DND-41 (cell line): ENCODE measurements at places on chromosomes 6 and 20.

DNA sequence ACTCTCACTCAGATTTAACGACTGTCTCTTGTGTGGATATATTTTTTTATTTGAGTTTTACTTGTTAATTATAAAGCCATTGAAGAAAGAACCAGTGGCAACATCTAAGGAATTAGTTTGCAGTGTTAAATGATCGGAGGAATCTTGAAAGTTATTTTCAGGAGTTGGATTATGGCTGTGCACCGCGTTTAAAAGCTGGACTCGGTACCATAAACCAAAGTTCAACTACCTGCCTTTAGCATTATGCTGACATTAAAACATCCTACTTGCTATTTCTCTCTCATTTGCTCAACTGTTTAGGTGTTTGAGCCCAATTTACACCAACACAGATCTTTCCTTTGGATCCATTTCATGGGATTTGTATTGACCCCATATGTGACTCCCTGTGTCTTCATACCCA is 289.4 kb upstream of the SASH1 start:
- DNase-seq = no peak

DNA sequence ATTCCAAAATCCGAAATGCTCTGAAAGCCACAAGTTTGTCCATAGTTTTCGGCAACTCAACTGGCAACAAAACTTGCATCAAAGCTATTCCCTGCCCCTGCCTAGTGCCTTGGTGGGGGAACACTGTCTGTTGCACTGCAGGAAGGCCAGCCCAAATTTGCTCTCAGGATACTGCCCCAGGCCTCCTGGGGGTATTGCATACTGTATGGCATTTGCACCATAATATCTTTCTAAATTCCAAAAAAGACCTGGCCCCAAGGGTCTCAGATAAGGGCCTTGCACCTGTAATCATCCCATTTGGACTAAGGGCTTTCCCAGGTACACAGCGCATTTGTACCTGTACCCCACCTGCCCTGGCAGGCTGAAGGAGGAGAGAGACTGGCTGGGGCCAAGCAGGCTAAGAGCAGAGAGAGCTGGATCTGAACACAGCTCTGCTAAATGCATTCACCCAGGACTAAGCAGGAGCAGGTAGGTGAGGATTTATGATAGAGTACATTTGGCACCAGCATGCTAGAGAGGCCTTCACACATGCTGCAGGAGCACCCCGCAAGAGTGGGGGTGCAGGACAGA is 4.0 kb upstream of the GRM4 start:
- no peak for DNase-seq

DNA sequence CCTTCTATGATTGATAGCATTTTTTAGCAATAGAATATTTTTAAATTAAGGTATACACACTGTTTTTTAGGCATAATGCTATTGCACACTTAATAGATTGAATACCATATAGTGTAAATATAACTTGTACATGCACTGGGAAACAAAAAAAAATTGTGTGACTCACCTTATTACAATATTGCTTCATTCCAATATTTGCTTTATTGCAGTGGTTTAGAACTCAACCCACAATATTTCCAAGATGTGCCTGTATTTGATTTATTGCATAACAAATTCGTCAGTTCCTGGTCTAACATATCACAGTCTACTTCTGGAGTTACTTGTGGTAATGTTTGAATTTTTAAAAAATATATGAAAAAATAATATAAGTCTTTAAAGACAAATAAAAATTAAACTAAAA is 41.9 kb upstream of the DEFB112 start:
- no peak for DNase-seq

DNA sequence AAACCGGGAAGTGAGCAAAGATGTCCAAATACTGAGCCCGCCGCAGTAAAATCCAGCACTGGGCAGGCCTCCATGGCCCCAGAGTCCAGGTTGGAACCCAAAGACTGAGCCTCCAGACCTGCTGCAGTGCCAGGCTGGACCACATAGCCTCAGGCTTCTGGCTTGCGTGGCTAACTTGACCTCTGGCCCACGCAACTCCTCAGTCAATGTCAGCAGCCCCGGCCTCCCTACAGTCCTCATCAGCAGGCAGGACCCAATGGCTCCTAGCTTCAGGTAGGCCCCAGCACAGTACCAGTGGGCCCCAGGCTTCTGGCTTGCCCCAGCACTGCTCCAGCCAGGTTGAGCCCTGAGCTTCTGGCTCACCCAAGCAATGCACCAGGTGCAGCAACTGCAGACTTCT is 245.1 kb upstream of the AFDN start:
- DNase-seq = no peak

- no peak for DNase-seq
These were observed 45.3 kb downstream of the PDSS2 start for GRCh38 chr6:107413966-107414645.

DNA sequence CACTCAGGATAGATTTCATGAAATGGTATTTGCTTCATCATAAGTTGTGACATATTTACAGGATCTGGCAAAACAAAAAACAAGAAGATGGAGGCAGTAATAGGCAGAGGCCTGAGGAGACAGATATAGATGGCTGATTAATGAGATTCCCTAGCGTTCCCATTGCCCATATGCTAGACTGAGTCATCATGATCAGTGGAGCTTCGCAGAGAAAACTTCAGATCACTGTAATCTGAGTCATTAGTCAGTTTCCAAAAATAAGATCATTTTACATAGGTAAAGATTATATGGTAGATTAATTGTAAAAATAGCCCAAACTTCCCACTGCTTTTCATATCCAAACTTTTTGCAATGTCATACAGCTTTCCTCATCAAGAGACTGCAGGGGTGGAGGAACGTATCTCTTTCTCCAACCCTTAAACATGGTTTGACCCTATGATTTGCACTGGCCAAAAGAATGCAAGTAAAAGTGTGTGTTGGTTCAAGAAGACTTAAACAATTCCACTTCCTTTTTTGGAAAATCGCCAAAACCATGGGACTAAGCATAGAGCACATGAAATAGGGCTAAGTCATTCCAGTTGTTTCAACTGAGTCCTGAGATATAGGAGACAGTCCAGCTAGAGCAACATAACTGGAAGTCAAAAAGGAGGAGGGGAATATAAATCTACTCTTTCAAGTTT is 626.0 kb downstream of the RNF144B start:
- DNase-seq = no peak

GRCh38 chr6:107668743-107669474 is 155.2 kb downstream of the SCML4 start:
- DNase-seq = peak; percentile 19
